Lower lobe of right lung (tissue), 2 donors: ENCODE measurements at places on chromosomes 7 and 10.

DNA sequence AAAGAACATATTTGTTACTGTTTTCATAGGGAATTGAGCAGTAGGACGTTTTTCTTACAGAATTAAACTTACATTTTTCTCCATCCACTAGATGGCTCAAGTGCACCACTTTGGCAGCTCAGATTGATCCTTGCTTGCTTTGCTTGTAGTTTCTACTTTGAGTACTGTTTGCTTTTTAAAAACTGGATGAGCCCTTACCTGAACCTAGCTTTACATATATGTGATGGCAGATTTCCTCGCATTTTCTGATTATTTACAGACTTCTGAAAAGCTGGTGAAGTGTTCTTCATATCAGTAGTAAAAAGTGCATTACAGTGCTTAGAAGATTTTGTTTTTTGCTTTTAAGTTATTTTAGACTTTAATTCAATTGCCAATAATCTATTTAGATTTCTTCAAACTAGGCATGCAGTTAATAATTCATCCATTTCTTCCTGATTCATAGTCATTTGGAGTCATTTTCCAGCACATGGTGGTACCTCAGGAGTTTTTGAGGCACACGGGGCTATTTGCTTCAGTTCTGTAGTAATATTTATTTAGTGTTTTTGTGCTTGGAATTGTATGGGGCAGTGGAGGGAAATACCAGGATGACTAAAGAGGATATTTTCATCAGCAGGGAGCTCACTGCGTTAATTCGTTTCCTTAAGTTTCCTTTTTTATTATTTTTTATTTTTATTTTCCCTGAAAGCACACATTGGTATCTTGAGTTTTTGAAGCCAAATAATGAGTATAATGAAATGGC is 57.3 kb downstream of the MAPK8 start:
- no peak for DNase-seq

- peak; percentile 20 for DNase-seq
These were observed 19.0 kb upstream of the TRIM56 start for GRCh38 chr7:101066141-101066832.

DNA sequence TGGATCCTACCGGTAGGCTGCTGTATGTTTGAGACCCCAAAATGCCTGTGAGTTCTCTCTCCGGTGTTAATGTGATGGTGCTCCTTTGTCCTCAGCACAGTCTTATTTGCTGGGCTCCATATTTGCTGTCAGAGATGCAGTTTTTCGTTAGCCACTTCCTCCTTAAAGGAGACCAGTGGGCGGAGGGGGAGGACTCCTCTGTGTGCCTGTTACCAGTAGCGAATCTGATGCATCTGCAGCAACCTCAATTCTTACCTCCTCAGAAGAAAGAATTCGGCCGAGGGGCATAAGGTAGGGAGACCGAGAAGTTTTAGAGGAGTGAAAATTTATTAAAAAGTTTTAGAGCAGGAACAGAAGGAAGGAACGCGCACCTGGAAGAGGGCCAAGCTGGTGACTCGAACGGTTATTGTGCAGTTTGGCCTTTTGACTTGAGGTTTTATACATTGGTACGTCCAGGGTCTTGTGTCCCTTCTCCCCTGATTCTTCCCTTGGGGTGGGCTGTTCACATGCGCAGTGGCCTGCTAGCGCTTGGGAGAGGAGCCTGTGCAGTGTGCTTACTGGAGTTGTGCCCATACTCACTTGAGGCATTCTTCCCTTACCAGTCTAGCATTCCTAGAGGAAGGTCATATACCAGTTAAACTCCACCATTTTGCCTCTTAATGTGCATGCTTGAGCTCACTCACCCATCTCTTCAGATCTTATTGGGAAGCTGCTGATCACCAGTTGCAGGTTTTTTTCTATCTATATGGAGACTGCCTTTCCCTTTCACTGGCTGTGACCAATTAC is 49.5 kb downstream of the GNAI1 start:
- DNase-seq, result no peak

GRCh38 chr7:80106498-80107113 is 28.0 kb upstream of the GNAI1 start:
- DNase-seq, result no peak

DNA sequence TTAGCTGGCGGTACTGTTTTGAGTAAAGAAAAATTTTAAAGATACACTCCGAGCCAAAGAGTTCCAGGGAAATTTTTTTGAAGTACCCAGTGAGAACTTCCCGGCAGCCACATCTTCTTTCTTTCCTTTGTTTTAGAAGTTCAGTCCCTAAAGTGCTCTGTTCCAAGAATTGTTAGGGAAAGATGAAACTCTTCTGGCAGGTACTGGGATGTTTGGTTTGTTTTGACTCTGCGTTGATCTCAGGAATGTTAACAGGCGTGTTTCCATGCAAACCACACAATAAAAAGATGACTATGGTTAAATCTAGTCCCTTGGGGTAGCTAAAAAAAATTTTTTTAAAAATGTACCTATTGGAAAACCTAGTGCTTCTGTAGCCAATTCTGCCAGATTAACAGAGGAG is 224.7 kb upstream of the PHYHIPL start:
- DNase-seq, result no peak

DNA sequence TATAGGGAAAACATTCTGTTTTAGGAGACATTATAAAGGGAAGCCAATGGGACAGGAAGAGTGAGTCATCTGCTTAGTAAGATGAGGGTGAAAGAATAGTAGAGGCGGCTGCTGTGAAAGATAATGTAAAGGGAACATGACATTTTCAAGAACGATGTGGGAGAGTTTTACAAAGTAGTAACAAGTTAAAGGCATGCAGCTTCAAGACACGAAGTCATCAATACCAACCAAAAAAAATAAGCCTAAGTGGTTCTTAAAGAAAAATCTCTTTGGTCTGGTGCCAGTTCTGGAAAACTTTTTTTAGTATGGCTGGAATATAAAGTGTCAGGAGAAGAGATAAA is 6.1 kb downstream of the GSTO1 start:
- DNase-seq, result no peak

DNA sequence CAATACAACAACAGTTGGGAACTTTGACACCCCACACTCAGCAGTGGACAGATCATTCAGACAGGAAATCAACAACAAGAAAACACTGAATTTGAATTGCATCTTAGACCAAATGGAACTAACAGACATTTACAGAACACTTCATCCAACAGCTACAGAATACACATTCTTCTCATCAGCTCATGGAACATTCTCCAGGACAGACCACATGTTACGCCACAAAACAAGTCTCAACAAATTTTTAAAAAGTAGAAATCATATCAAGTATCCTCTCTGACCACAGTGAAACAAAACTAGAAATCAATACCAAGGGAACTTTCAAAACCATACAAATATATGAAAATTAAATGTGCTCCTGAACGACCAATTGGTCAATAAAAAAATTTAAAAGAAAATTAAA is 212.3 kb downstream of the DNAJC1 start:
- DNase-seq, result no peak

- no peak for DNase-seq
These were observed 152.5 kb upstream of the HDAC9 start for GRCh38 chr7:18343047-18343446.

GRCh38 chr10:43820663-43821062 is 172.0 kb upstream of the ZNF32 start:
- no peak for DNase-seq

DNA sequence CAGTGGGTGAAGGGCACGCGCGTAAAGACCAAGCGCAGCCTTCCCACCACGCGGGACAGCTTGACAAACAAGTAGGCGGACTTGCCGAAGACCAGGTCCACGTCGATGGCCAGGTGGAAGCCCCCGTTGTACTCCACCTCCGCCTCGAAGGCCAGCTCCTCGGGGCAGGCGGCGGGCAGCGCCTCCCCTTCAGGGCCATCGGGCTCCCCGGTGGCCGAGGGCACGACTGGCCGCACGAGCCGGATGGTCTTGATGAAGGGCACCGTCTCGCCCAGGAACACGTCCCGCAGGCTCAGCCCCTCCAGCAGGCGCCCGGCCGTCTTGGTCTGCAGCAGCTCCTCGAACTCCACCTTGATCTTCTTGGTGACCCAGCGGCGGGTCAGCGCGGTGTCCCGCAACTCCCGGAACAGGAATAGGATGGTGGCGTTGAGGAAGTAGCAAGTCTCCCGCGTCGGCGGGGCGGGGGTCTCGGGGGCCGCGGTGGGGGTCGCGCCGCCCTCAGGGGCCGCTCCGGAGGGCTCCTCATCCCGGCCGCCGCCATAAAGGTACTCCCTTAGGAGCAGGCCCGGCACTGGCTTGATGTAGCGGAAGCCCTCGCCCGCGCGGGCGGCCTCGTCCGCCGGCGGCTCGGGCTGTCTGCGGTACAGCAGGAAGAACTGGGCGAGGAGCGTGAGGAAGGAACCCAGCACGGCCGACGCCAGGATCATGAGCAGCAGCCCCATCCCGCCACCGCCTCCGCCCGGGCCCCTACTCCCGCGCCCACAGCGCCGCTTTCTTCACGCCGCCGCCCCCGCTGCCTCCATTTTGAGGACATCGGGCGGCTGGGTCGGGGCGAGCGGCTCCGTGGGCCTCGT is 507 bp downstream of the PDZD8 start:
- DNase-seq, result peak; percentile 66

GRCh38 chr7:5421714-5422395 is 1.8 kb downstream of the TNRC18 start:
- peak; percentile 74 for DNase-seq

- DNase-seq, result no peak
These were observed 231.1 kb downstream of the REEP3 start for GRCh38 chr10:63752318-63752717.

DNA sequence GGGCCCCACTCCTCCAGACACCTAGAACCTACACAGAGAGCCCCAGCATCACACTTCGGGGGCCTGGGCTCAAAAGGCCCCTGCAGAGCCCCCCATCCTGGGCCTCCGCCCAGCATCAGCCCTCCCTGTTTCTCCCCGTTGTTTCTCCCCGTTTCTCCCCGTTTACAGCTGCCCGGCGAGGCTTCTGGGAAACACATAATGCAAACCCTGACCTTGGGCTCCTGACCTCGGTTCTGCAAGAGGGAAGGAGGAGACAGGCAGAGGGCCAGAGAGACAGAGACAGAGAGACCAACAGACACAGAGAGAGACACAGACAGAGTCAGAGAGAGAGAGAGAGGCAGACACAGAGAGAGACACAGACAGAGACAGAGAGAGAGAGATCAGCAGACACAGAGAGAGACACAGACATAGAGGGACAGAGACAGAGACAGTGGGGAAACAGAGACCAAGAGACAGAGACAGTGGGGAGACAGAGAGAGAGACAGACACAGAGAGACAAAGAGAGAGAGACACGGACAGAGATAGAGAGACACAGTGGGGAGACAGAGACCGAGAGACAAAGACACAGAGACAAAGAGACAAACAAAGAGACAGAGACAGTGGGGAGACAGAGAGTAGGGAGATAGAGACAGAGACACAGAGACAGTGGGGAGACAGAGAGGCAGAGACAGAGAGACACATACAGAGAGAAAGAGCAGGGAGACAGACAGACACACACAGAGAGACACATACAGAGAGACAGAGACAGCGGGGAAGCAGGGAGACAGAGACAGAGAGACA is 12.5 kb downstream of the VENTX start:
- no peak for DNase-seq

DNA sequence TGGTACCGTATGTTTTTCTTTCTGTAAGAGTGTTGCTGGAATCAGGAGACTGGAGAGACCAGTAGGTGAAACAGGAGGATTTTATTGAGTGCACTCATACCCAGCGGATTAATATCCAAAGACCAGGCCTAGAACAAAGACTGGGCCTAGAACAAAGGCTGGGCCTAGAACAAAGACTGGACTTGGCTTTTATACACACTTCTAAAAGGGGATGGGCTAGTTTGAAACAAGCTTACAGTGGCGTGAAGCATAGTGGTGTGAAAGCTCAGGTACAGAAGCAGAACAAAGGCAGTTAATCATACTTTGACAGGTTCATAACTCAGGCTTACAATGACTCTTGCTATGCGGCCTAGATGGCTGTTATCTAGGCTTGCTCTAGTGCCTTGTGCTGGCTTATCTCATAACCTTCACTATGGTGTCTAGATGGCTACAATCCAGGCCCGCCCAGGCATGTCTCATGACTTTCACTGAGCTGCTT is 67.7 kb downstream of the TRIM24 start:
- DNase-seq, result no peak

DNA sequence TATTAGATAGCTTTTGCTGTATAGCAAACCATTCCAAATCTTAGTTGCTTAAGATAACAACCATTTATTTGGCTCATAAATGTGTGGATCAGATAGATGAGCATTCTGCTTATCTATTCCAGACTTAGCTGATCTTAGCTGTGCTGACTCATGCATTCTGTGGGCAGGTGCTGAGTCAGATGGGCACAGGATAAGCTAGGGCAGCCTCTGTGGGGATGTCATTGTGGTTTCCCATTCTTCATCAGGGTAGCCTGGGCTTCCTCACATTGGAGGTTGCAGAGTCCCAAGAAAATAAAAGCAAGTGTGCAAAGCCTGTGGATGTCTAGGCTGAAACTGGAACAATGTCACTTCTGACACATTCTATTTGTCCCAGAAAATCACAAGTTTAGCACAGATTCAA is 917.0 kb downstream of the TYW1 start:
- no peak for DNase-seq

DNA sequence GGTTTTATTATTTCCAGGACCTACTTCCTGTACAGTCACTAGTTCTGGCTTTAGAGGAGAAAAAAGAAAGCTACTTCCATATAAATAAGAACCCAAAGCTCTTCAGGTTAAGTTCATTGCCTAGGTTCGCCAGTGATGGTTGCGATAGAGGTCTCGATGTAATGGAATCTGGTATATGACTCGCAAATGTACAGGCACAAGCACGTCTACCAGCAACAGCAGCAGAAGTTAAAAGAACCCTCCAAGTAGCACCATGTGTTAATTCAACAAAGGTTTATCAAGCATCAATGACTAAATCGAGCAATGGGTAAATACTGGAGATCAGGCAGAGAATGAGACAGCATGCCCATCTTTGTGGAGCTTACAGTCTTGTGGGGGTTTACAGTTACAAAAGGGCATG is 155.4 kb downstream of the BTAF1 start:
- no peak for DNase-seq

- no peak for DNase-seq
These were observed 108.7 kb upstream of the GLI3 start for GRCh38 chr7:42345478-42346299.

GRCh38 chr10:119003572-119004289 is 25.8 kb upstream of the NANOS1 start:
- DNase-seq, result no peak

- no peak for DNase-seq
These were observed 186.0 kb downstream of the KIF20B start for GRCh38 chr10:89887406-89887805.

DNA sequence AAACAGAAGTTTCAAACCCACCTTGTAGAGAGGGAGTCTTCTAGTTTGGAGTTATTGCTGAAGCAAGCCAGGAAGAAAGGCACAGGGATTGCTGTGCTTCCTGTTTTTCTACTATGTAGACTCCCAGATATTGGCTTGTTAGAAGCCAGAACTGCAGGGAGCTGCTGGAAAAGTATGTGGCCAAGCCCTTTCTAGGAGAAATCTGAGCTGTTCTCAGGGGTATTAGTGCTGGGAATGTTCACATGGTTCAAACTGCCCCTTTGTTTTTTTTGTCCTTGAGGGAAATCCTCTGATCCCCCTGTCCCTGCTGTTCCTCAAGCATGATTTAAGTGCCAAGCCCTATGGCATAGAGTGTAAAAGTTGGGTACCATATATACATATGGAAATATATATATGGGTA is 184.0 kb downstream of the CCDC7 start:
- DNase-seq, result no peak
